ENCODE measurements at places on chromosomes 13 and 19.

DNA sequence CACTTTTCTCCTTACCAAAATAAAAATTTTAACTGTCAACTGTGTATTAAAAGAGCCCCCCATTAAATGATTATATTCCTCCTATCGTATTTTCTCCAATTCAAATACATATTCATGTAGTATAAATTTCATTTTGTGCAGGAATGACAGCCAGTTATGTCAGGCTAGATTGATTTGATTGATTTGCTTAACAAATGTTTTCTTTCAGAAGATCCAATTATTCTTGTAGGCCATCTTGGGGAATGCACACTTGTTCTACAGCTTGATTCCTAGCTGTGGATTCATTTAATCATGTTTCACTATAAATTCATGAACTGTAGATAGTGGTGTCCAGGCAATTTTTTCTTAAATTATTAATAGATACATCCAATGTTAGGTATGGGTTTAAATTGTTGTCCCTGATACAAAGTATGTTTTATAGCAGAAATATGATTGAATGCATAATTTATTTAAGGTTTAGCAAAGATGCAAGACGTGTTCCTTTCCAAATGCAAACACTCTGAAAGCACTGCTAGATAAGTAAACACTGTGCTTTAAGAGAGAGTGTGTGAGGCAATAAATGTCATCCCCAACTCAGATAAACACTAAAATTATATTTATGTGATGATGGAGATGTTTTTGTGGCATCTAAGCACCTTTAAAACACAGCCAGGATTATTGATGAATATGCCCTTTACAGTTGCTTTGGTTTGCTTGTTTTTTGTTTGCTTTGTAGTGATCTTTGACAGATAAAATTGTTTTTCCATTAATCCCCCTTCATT is 531.1 kb downstream of the DCT start:
- DNase-seq, result no peak

DNA sequence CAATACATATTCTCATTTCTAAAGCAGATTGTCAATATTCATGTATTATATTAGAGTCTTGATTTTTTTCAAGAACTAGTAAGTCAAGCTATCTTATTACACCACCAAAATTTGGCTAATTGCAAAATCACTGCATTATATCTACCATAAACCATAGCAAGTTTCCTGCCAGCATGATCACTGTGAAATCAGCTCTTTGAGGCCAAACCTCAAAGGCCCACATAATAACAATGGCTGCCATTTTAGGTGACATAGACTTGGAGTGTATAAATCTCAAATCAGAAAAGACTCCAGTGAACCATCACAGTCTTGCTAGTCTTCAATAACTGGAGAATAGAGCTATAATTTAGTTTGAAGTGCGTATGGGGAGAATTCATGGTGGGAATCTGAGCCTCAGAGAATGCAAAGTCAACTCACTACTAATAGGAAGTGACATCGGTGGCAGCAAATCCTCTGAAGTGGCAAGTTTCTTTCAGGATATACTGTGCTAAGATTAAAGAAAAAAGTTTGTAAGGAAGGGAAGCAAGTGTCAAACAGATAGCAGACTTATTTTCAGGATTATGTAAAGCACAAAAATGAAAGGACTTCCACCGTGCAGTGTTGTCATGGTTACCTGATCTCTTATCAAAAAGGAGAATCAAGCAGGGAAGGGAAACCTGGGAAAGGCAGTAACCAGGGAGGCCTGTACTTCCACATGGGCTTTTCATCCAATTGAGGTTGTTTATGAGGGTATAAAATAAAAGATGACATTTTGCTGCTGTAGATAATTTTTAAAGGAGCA is 117.4 kb upstream of the FNDC3A start:
- no peak for DNase-seq

GRCh38 chr13:99465454-99465853 is 35.8 kb upstream of the TM9SF2 start:
- DNase-seq, result no peak

DNA sequence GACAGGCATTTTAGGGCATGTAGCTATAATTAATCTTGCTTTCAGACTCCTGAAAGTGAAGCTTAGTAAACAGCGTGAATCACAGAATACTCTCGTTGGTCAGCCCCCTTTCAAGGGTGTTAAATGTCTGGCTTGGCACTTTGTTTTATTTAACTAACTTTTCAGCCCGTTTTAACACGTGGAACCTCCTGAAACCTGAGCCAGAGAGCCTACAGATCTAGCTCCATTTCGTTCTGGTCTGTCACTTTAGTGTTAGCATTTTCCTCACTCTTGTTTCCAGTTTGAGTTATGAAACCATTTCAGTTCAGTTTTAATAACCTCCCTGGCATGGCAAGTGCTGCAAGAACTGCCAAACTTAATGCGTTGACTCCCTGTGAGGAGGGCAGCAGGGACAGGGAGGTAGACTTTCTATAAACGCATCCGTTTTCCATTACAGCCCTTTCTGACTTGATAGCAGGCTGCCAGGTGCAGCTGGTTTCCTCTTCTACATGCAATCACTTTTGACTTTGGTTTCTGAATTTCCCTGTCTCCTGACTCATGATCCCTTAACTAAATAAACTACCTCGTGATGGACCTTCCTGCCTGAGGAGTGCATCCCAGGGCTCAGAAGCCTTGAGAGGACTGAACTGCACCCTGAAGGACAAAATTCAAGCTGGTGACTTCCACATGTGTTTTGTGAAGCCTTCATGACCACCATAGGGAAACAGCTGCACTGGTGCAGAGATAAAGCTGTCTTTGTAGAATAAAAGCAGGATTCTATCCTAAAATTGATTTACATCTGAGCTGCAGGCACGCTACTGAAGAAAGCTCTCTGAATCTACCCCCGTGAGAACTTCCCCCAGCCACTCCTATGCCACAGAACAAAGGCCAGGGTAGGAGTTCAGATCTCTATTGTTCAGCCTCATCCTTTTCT is 192.6 kb downstream of the DLEU7 start:
- peak; percentile 2 for DNase-seq

DNA sequence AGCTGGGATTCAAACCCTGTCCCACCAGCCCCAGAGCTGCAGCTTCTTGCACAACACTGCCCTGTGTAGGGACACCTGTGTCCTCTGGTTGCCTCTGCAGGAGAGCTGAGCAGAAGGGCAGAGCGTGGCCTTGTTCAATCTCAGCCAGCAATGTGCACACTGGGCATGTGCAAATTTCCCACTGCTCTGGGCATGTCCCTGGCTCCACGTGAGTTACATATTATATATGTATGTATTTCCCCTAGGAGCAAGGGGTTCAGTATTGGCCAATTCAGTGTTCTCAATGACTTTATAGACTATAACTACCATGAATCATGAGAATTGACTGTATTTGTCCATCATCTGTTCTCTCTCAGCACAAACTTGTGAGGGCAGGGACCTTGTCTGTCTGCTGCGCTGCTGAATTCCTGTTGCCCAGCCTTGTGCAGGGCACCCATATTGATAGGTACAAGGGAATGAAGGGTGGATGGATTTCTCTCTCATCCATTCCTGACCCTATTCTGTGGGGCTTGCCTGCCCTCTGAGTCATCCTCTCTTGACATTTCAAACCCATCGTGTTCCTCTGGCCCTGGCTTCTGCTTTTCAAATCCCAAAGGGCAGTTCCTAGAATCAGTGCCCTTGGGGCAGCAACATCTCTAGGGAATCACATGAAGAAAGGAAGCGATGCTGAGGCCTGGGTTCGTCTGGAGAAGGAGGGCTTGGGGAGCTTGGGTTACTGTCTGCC is 69.7 kb downstream of the ERICH6B start:
- no peak for DNase-seq

DNA sequence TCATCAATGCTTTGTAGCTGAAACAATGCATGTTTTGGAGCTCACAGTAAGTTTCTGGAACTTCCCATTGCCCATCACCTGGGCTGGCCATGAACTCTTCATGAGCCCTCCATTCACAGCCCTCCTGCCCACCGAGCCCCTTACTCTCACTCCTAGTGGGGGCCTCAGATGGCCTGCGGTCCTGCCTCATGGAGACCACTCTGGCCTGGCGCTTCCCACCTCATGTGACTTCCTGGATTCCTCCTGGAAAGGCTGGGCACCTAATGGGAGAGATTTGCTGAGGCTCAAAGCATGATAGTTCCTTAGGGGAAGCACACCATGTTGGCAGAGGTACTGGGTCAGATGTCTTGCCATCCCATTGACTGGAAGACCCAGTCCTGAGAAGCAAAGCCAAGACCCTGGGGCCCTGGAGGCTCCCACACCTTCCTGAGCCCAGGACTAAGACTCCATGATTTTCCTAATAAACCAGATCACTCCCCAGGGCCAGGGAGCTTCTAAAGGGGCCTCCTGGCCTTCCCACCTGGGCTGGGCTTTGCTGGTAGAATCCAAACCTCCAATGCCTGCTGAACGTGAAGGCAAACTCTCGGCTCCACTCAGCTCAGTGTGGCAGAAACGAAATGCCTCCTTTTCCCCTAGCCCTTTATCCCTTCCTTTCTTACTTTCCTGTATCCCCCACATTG is 49.4 kb upstream of the ZNF536 start:
- no peak for DNase-seq

DNA sequence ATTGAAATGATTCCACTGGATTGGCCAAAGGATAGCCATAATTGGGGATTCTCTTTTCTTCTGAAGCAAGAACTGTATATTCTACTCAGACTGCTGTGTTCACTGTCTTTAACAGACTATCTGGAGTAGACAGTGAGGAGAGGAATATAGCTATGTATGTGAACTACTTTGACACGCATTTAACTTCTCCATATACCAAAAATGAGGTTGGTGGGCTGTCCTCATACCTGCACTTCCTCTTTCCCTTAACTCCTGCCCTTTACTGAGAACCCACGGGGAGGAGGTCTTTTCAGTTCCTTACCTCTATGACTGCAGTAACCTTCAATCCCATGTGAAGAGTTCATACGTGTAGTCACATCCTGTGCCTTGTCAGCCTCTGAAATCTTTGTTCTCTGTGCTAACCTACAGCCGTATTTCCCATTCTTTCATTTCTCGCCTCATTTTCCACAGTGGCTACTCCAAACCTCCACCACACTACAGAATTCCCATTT is 305.8 kb downstream of the MTUS2 start:
- no peak for DNase-seq

GRCh38 chr13:73433890-73434289 is 375.1 kb downstream of the KLF5 start:
- no peak for DNase-seq

- DNase-seq, result peak; percentile 59
Observed at GRCh38 chr13:29472332-29472961, 123.0 kb downstream of the SLC7A1 start.

GRCh38 chr13:30159446-30159839 is 147.9 kb downstream of the KATNAL1 start:
- DNase-seq, result peak; percentile 20

DNA sequence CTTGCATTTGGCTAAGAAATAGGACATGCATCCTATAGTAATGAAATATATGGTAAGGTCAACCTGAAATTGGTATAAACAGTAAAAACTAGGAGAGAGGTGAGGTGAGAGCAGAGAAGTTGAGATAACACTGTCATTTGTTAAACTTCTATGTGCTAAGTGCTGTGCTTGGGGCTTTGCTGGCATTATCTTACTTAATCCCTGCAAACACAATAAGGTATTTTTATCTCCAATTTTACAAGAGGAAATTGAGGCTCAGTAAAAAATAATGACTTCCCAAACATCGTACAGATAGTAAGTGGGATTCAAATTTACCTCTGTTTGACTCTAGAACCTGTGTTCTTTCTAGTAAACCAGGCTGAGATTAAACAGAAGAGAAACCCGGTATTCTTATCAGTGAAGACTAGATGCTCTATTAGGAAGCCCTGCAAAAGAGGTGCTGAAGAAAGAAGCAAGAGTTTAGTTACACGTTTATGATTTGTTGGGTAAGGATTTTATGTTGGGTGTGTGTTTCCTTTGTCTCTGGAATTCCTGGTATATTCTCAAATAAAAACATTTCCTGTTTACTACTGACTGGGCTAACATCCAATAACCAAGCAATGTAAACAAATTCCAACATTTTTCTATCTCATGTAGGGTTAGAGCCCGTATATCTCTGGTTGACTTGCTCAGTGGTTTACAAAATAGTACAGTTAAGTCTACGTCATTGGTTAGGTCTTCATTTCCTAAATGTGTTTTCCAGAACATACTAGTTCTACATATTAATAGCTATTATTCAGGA is 137.3 kb upstream of the FNDC3A start:
- DNase-seq, result no peak

DNA sequence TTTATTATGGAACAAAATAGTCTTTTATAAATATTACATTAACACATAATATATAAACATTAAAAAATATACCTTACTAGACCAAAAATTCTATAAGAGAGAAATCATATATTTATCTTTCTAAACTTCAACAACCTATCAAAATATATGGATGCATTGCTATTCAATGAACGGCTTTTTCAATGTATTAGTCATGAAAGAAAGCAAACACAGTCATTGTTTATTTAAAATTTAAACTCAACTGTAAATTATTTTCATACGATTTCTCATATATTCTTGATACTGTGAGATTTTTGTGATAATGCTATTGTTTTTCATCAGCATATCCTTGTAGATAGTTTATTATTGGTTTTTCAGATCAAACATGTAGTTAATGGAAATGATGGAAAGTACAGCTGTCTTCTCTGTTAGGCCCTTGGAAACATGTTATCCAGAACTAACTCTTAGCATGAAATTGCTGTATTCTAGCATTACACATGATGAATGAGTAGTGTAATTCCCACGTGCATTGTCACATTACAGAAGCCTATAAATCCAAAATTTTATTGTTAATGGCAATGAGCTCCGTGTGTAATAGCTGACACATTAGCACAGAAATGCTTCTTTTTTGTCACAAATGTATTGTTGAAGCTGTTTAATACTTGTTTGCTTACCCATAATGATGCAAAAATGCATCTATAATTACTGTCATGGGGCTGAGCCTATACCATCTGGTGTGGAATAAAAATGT is 1639.9 kb downstream of the SLITRK5 start:
- DNase-seq, result no peak

- no peak for DNase-seq
Observed at GRCh38 chr19:29287061-29287460, 74.1 kb upstream of the UQCRFS1 start.

- DNase-seq, result no peak
Observed at GRCh38 chr13:40966298-40966697, 52.8 kb downstream of the ELF1 start.

DNA sequence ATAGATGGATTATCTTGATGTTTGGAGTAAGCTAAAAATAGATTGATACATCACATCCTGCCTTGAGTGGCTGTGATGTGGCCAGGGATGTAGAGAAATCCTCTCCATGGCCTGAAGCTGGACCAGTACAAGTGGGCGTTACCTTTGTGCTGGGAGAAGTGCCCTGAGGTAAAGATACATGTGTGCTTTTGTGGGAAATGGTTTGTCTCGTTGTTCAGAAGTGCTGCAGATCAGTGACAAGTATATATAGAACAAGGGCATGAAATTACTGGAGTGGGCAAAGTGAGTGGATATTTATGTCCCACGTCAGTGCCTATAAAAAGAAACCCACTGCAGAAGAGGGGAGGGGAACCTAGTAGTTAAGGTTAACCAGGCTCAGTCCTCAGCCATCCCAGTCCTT is 12.2 kb upstream of the ZNF304 start:
- DNase-seq, result no peak

DNA sequence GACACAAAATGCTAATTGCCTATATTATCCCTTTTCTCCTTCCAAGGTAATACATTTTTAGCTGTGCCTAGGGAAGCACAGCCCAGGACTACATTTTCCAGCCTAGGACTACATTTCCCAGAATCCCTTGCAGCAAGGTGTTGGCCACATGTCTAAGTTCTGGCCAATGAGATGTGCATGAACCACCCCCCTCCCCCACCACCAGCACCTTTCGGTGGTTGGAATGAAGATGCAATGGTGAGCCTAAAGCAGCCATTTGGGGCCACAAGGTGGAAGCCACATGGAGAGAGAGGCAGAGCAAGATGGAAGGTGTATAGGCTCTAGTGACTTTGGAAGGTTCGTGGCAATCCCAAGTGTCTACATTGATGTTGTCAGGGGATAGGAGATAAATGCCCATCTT is 16.2 kb downstream of the UNC13A start:
- DNase-seq, result peak; percentile 31

Data from SW480 (cell line).